ENCODE measurements at places on chromosomes 7 and 10.

- DNase-seq, result no peak
Observed at GRCh38 chr10:59279476-59279875, 82.9 kb downstream of the FAM13C start.

- DNase-seq, result no peak
Observed at GRCh38 chr7:108072116-108072515, 58.0 kb downstream of the LAMB4 start.

GRCh38 chr7:108535257-108535656, 9.3 kb upstream of the PNPLA8 start:
- no peak for DNase-seq

DNA sequence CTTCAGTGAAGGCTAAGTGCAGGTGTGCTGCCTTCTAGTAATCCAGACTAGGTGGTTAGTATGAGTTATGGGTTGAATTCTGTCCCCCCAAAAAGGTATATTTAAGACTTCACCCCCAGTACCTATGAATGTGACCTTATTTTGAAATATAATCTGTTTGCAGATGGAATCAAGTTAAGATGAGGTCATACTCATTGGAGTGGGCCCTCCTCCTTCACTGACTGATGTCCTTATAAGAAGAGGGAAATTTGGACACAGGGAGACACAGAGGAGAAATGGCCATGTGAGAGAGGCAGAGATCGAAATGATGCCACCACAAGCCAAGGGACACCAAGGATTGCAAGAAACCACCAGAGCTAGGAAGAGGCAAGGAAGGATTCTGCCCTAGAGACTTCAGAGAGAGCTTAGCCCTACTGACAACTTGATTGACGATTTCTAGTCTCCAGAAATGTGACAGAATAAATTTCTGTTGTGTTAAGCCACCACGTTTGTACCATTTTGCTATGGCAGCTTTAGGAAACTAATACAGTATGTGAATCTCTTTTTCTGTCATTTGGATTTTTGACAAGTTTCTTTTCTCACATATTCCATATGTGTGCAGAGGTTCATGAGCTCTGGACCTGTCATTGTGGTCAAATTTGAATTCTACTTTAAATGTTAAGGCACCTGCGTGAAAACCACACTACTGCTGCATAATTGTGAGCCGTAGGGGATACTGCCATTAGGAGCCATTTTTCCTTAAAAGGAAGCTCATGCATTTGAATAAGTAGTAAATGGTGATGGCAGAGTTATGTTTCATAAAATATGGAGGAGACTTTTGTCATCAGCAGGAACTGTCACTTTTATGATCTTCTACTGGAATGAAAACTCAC, 2.6 kb upstream of the RPA3 start:
- DNase-seq, result no peak

DNA sequence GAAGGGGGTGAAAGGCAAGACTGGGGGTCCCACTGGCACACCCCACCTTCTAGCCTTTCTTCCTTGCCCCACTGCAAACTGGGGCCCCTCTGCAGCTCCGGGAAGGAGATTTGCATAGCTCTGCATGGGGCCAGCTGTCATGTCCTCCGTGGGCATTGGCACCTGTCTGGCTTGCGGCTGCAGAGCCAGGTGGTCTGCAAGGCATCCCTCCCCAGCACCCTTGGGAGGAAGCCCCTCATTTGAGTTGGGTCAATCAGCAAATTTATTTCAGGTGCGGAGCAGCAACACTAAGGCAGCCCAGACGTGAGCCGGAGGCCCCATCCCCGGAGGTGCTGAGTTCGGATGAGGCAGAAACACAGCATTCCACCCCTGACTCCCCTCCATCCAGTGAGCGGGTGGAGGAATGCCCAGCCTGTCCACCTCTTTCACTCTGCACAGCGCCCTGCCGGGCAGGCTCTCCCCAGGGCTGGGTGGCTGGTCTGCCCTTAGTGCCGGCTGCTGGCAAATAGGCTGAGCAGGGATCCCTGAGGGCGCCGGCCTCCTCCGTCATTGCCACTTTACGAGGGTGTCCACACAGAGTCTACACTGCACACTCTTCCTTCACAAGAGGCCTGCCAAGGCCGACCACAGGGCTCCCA, 143.2 kb downstream of the TCERG1L start:
- no peak for DNase-seq

- DNase-seq, result no peak
Observed at GRCh38 chr7:136228171-136228570, 251.0 kb upstream of the MTPN start.

- no peak for DNase-seq
Observed at GRCh38 chr10:85615556-85615955, 751.0 kb downstream of the GRID1 start.

- DNase-seq, result no peak
Observed at GRCh38 chr10:23403278-23403677, 35.6 kb upstream of the OTUD1 start.

GRCh38 chr7:80819503-80819902, 99.3 kb downstream of the SEMA3C start:
- no peak for DNase-seq

DNA sequence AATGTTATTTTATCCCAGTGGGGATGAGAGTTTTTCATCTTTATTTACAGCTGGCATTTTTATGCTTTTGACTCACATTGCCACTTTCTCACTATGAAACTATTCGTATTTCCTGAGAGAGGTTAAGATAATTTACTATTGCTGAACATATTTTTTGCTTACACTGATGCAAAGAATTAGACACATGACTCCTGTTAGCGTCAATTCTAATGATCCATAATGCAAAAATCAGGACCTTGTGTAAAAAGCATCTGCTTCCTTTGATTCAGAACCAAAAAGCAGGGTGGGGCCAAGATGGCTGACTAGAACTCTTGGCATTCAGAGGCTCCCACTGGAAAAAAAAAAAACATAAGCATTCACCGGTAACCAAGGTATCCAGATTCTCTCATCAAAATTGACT, 464.8 kb downstream of the SEMA3D start:
- no peak for DNase-seq

- DNase-seq, result no peak
Observed at GRCh38 chr10:84335516-84335915, 7.1 kb downstream of the CCSER2 start.

DNA sequence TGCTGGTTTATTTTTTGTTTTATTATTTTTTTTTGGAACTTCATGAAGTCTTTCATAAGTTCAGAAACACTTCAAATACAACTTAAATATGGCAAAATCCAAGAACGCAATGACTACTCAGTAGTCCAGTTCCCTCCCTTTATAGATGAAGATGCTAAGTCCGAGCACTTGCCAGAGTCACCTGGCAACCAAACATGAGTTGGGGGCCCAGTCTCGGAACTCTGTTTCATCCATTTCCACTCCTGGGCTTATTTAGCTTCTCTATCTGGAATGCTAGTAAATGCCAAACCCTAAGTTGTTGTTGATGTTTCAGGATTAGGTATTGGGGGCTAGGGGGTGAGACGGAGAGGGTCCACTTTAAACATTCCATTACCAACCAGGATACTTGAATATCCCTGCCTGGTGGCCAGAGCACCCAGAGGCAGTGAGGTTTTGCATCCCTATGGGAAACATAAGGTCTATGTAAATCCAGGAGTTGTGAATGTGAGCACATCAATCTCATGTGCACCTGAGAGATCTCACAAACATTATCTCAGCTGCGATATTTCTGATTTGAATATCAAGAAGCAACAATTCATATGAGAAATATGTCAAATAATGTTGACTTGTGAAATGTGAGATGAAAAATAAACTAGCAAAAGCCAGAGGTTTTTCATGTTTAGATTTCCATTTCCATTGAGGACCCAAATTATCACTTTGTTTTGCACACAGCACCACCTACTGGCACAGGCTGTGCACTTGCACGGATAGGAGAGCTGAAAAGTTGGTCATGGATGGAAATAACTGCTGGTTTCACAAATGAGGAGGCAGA, 129.3 kb downstream of the PKD1L1 start:
- DNase-seq, result no peak

DNA sequence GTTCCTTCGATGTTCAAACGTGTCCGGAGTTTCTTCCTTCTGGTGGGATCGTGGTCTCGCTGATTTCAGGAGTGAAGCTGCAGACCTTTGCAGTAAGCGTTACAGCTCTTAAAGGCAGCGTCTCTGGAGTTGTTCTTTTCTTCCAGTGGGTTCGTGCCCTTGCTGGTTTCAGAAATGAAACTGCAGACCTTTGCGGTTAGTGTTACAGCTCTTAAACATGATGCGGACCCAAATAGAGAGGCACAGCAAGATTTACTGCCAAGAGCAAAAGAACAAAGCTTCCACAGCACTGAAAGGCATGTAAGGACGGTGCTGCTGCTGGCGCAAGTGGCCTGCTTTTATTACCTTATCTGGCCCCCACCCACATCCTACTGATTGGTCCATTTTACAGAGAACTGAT, 931.4 kb downstream of the IPMK start:
- no peak for DNase-seq

DNA sequence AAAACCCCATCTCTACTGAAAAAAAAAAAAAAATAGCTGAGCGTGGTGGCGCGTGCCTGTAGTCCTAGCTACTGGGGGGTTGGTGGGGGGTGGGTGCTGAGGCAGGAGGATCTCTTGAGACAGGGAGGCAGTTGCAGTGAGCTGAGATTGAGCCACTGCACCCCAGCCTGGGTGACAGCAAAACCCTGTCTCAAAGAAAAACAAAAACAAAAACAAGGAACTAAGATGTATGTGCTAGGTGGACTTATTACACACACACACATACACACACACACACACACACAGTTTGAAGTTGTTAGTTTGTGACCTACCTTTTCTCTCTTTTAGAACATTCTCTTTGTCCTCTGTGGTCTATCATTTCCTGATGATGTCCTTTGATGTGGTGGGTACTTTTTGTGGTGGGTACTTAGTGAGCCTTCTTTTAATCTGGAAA, 53.5 kb downstream of the EXOC6 start:
- DNase-seq, result no peak

- no peak for DNase-seq
Observed at GRCh38 chr10:72069751-72070526, 18.4 kb downstream of the SPOCK2 start.

DNA sequence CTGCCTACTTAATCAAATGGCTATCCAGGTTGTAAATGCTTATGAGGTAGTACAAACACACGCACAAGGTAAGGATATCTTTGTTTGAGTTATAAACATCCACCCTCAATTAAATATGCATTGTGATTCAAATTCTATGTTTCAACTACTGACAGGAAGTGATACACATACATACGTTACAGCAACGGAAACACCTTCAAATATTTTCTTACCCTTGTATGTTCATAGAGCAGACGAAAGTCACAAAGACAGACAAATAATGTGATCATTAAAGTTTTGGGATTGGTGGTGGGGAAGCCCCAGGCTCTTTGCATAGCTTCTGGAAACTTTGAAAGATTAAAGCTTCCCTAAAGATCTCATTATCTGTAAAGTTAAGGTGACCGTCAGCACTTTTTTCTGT, 521.0 kb downstream of the PARD3 start:
- DNase-seq, result no peak

- DNase-seq, result no peak
Observed at GRCh38 chr10:26628395-26628794, 69.1 kb upstream of the PDSS1 start.

DNA sequence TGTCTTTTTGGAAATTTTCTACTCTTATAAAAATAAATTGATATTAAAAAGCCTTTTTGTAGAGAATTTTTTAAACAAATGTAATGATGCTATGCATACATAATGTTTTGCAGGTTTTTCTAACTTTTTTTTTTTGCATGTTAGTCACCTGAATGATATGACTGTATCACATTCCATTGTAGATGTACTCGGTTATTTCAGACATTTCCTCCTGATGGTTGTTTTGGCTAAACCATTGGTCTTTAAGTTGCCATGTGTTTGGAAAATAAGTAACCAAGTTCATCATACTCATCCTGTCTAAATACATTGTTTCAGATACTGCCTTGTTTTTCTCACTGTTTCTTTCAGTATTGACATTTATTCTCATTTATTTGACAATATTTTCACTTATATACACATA, 25.8 kb downstream of the NHLRC2 start:
- DNase-seq, result no peak

All from esophagus squamous epithelium (tissue), 5 donors.